ENCODE measurements at places on chromosomes 4 and X.
A peak's percentile ranks its signal among the peaks of the same experiment; 100 is the strongest.

DNA sequence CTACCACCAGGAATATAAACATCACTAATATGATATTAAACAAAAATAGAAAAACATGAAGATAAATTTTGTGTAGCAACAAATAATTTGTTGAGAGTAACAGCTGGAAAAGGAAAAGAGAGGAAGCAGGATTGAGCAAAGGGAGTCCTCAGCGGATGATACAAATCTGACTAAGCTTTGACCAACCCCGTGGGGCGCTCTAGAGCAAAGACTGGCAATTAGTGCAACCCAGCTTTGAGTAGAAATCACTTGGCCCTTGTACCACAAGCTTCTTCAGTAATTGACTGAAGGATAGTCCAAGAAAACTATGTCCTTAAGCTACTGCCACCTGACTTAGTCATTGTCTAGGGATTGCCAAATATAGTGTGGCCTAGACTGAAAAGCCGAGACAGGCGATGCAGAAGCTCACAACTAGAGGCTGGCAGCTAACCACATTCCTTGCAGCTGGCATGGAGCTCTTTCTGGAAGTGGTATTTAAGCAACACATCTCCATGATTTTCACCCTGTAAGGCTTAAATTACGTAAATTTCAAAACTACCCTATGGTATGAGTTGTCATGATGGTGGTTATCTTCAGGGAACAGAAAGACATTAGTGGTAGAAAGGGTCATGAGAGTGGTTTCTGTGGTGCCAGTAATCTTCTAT lies 396.0 kb downstream of the PDGFC start:
- no peak for DNase-seq

DNA sequence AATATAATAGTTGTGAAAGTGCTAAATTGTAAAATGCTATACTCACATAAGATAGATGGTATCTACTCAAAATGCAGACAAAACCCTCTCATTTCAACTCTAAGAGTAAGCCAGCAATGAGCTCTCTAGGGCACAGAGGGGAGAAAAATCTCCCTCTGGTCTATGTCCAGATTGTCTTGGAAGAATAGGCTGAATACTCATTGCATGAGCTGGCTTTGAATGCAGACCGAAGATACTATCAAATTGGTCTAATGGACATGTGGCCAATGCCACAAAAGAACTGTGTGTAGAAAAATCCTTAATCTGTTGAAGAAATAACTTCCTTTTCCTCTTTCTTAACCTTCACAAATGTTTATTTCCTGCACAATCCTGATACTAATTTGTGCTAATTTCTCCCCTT lies 3.5 kb downstream of the ZXDA start:
- DNase-seq = peak; percentile 43

GRCh38 chr4:37872310-37872988 lies 18.4 kb upstream of the TBC1D1 start:
- no peak for DNase-seq

DNA sequence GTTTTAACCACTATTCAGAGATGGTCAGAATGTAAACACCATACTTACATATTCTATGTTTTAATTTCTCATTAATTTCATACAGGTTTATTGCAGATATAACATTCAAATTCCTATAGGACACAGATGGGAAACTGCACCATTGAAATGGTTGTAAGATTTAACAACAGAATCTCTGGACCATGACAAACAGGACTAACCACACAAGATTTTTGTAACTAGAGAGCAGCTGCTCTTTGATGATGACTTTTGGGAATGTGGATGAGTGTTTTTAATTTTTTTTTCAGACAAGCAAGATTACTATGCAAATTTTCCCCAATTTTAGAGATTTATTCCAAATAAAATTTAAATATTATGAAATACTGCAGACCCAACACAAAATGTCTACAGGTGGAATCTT lies 610.2 kb downstream of the PCDH18 start:
- no peak for DNase-seq

DNA sequence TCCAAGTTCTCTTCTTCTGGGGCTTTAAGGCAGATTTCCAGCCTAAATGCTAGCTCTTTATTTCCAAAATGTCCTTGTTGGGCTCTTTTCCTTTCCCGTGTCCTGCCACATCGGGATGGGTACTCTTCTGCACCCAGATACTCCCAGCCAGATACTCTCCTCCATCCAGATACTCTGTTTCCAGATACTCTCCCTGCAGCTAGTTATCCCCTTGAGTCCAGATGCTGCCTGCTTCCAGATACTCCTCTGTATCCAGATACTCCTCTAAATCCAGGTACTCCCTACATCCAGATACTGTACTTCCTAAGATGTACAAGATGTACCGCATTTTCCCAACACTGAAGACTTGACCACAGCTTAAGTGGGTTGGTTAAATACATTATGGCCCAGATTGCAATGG lies 10.5 kb upstream of the XG start:
- DNase-seq = no peak

DNA sequence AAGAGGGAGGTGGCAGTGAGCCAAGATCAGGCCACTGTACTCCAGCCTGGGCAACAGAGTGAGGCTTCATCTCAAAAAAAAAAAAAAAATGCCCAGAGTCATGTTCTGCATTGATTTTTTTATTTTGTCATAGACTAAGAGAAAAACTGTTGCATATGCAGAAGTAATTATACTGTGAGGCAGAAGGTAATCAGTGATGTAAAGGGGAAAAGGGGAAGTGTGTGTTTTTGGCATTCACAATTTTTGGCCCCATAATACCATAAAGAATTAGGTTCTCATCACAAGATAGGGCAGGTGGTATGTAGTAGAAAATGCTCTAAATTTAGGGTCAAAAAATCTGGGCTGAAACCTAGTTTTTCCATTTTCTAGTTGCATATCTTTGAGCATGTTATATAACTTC lies 47.3 kb upstream of the GAB1 start:
- no peak for DNase-seq

GRCh38 chrX:109880629-109881028 lies 122.3 kb upstream of the TMEM164 start:
- DNase-seq = no peak

DNA sequence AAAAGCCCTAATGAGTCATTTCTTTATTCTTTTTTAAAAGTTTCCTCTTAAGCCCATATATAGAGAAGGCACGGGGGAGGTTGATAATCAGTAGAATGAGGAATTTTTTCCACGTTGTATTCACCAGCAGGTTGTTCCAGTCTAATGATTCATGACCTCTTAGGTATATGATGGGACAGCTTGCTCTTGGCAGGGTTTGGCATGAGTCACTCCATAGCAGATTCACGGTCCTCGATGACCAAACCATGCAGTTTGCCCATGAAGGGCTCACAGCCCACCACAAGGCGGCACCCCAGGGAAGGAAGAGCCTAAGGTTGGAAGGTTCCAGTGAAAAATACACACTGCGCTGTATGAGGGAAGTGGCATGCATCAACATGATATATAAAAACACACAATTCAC lies 623.8 kb upstream of the DIPK2B start:
- DNase-seq = peak; percentile 60

DNA sequence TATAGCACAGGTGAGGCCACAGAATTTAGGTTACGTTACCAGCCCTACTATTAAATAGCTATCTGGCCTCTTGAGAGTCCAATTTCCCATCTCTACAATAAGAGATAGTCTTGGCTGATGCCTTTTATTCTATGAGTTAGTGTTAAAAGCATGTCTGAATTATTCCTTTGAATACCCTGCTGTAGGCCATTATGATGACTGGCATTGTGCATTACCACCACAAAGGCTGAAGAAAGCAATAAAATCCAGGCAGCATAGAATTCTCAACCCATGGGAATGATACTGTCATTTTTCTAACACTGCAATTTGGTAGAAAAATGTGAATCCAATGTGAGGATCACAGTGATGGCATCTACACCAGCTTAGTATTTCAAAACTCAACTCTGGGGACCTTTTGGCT lies 51.4 kb downstream of the OTC start:
- no peak for DNase-seq

DNA sequence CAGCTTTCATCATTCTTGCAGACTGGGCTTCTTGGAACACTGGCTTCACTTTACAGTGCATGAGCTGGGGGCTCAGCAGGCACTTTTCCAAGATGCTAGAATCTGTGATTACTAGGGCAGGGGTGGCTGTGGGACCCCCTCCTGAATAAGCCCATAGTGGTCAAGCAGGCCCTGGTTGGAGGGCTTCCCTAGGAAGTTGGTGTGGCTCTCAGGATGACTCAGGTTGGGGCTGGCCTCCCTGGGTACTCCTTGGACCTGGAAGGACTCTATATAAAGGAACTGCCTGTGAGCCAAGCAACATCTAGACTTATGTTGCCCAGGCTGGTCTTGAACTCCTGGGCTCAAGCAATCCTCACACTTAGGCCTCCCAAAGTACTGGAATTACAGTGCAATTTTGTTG lies 88.3 kb upstream of the HELT start:
- DNase-seq = no peak

GRCh38 chrX:150940844-150941495 lies 42.2 kb upstream of the HMGB3 start:
- no peak for DNase-seq

DNA sequence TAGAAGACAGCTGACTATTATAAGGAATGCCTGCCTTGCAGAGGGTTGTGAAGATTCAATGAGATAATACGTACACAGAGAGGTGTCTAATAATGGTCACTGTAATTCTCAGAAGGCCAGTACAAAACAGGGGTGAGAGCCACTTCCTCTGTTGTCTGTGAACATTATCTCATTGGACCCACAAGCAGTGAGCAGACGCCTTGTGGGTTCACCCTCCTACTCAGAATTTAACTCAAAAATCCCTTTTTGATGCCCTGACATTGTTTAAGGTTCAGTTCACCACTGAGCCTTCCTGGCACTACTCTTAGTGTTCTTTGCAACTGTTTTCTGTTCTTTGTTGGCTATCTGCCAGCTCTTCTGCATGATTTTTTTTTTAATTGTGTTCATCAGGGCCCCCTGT lies 467.4 kb downstream of the BCOR start:
- DNase-seq = no peak

- DNase-seq = no peak
Observed at GRCh38 chrX:6768881-6769280, 234.0 kb upstream of the VCX3A start.

DNA sequence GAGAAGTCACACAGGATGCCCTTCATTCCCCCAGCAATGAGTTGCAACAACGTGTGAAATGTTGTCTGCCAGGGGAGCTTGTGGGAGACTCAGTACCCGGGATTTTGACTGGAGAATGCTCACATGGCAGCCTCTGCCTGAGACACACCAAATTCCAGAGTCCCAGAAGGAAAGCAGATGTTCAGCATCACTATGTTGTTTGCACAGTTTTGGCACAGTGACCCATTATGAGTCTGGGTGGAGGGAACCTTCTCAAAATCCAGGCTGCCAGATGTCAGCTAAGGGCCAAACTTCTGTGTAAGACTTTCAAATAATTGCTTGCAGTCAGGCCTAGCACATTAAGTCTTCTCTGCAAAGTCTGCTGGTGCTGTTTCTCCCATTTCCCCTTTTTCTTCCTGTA lies 1029.7 kb upstream of the TENM3 start:
- no peak for DNase-seq

GRCh38 chrX:147838465-147839131 lies 73.1 kb upstream of the FMR1 start:
- DNase-seq = peak; percentile 8

DNA sequence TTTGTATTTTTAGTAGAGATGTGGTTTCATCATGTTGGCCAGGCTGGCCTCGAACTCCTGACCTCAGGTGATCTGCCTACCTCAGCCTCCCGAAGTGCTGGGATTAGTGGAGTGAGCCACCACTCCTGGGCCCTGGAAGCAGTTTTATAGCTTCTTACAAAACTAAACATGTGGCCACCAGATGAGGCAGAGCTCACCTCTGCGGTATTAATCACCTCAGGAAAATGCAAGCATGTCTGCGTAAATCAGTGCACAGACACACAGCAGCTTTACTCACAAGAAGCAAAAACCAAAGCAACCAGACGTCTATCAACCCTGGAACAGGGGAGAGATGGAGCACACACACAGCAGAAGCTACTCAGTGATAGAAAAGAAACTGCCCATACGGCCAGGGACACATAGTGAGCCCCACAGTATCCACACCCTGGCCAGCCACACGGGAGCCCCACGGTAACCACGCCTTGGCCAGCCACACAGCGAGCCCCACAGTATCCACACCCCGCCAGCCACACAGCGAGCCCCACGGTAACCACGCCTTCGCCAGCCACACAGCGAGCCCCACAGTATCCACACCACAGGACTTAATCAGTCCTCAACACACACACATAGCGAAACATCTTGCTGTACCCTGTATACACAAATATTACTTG lies 30.2 kb downstream of the PPP2R3B start:
- DNase-seq = no peak

- DNase-seq = no peak
Observed at GRCh38 chr4:3690551-3691152, 75.5 kb upstream of the ADRA2C start.

DNA sequence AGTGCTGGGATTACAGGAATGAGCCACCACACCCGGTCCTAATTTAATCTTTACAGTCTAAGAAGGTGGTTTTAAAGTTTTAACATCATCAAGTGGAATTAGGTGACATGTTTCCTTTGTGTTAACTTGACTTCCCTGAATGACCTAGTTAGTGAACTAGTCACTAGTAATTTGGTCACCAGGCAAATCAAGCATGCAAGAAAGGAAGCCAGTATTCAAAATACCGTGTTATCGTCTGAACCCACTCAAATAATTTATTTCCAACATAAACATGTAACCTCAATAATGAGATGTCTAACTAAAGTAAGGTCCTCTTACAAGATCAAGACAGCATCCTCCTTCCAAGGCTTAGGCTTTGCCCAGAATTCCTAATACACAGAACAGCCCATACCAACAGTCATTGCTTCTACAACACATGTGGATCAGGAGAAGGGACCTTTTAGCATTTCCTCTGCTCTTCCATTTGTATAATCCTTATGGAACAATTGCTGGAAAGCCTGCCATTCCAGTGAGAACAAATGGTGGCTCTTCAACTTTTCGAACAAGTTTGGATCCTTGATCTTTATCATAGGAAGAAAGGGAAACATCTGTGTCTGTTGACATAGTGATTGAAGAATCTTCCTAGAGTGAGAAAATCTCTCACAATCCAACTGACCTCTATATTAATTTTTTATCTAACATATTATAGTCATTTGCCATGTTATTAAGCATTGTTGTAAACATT lies 97.2 kb downstream of the ANXA3 start:
- no peak for DNase-seq

GRCh38 chrX:150143721-150144440 lies 205.6 kb upstream of the EOLA2 start:
- DNase-seq = no peak

DNA sequence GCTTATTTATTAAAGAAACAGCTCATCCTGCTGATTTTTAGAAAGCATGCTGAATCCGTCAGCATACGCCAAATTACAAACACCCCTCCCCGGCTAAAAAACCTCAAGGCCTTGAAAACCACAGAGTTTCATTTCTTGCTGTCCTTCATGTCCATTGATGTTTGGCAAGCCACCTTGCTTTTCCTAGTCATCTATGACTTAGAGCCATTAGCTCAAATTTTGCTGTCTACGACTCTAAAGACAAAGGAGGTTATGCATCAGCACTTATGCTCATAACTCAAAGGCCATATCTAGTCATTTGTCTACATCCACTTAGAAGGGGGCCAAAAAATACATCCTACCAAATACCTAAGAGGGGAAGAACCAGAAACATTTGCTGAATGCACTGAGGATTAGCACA lies 925.1 kb downstream of the PCDH7 start:
- no peak for DNase-seq

DNA sequence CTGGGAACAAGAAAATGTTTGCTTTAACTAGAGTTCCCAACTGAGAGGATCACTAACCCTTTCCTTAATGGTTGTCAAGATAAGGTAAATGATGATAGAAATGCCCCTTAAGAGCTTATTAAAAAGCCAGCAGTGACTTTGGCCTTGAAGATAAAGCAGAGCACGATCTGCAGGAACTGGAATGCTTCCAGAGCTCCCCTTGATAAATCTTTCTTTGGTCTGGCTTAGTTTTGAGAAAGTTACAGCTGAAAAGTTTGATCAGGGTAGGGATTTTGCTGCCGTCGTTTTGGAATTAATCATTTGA lies 64.0 kb downstream of the PTTG2 start:
- DNase-seq = no peak

Data from G401 (cell line).